OCI-LY7 (cell line): ENCODE measurements at places on chromosomes 16 and 17. TPM values are rescaled to one million over a fixed set of nuclear protein-coding genes. Genes with fewer than 3 reads are reported as not detected.

DNA sequence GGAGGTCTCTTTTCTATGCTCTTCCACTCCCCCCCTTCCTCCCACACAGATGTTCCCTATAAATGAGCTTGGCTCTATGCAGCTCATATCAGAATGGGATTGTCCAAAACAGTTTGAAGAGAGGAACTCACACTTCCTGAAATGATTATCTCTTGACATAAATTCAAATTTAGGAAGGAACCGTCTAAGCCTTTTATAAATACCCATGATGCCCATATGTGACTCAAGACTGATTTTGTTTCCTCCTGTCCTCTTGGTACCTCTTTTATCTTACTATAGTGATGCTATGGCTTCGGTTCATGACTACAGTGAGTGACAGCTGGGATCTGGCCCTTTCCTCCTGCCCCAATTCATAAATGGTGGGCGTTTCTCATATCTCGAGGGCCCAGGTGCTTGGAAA, 16.6 kb upstream of the TERF2 start:
- peak; percentile 21 for DNase-seq

AANAT gene
- not detected in 2 replicates for total RNA-seq

KRTAP9-8 gene
- not detected in 2 replicates for total RNA-seq

GRCh38 chr17:12352127-12352526, 313.6 kb upstream of the MYOCD start:
- DNase-seq: no peak

CCL4 gene
- total RNA-seq: not detected in 2 replicates

DNA sequence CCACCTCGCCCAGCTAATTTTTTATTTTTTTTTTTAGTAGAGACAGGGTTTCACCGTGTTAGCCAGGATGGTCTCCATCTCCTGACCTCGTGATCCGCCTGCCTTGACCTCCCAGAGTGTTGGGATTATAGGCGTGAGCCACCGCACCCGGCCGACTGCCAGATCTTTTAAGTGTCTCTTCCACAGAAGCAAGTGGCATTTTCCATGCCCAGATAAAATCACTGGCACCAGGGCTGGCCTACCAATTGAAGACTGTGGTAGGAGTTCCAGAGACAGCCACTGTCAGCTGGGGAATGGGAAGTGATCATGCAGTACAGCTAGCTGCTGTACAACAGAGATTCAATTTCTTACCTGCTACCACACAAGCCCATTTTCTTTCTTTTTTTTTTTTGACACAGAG, 17.9 kb downstream of the CNP start:
- no peak for DNase-seq

DNA sequence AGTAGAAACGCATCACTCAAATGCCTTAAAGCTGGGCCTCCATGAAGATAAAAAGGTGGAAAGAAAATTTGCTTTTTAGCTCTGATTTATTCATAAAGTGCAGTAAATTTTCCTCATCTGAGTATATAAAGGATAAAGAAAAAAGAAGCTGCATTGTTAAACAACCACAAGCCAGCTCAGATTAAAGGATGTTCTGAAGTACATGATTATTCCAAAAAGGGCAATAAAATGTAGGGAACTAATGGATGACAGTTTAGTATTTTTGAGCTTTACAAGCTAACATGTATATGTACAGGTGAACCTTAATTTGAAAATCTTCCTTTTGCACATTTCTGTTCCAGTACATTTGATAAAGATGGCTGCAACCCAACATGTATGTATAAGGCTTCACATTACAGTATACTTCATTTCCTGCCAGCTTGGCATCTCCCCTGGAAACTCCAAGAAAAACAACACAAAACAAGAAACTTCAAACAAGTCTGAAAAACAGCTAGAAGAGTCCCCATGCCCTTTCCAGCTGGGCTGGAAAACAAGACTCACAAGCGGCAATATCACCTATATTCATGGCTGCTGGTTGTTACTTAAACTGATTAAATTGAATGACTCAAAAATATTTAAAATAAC, 225.7 kb downstream of the CEP112 start:
- no peak for DNase-seq

DNA sequence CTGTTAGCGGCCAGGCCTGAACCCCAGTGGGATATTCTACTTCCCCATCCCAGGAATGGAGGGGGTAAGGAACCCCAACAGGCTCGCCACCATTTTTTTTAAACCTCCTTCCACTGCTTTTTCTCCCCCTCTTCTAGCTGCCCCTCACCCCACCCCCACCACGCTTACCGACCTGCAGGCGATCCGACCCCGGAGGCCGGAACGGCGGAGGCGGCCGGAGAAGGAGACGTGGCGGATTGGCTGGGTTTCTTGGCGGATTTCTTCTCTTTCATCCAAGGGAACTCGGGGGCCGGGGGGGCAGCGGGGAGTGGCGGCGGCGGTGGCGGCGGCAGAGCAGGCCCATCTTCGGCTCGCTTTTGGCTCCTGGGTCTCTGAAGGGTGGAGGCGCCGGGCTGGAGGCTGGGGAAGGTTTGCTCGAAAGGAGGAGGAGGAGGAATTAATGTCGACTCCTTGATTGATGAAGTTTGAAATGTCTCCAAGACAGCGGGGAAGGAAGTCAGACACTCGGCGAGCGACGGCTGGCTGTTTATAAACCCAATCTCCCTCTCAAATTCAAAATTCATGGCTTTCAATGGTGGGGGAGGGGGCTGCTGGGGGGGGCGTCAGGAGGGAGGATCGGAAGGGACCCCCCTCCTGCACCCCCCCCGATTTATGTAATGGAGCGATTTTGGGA, 424 bp downstream of the HOXB2 start:
- DNase-seq: no peak

GRCh38 chr16:63652091-63652490, 1469.8 kb downstream of the CDH11 start:
- no peak for DNase-seq

- DNase-seq: no peak
These were observed 47.5 kb downstream of the NT5M start for GRCh38 chr17:17350491-17351355.

NPIPA2 gene
- 4.9 and 10.7 TPM in 2 replicates for total RNA-seq
